Activated CD4-positive, alpha-beta T cell treated with anti-CD3 and anti-CD28 coated beads, Interleukin-2, amount 50 U/mL, for 16 hours (primary cell): ENCODE measurements at places on chromosomes 3 and 15.
A peak's percentile ranks its signal among the peaks of the same experiment; 100 is the strongest.

DNA sequence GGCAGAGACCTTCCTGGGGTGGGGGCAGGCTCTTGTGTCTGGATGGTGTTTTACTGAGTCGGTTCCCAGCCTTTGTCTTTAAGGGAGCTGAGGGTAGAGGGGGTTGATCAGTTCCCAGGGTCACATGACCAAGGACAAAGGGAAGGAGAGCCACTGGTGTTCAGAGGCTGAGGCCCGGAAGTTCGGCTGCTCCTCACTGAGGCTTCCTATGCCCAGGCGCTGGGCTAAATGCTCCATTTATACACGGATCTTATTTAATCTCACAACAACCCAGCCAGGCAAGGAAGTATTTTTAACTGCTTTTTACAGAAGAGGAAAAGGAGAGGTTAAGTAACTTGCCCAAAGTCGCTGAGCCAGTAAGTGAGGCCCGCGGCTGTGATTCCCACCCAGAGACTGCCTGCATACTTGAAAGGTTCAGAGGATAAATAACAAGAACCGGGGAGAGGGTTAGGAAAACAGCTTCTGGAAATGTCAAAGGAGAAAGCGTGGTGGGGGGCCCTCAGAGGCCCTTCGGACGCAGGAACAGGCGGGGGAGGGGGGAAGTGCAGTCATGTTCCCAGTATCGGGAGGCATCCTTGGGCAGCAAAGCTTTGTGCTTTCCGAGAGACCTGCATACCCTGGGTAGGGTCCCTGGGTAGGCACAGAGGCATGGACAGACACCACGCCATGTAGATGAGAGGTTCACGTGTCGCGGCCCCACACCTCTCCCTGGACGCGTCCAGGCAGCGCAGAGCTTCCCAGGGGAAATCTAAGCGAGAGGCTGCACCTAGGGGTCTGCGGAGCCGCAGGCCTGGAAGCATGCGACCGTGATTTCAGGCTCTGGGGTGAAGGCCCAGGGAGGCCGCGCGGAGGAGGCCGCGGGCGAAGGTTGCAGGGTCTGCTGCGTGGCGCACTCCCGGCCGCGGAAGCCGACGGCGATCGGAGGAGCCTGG, 21.3 kb downstream of the EPHB3 start:
- DNase-seq = no peak

GRCh38 chr15:69729167-69729748, 276.6 kb downstream of the RPLP1 start:
- peak; percentile 64 for DNase-seq

DNA sequence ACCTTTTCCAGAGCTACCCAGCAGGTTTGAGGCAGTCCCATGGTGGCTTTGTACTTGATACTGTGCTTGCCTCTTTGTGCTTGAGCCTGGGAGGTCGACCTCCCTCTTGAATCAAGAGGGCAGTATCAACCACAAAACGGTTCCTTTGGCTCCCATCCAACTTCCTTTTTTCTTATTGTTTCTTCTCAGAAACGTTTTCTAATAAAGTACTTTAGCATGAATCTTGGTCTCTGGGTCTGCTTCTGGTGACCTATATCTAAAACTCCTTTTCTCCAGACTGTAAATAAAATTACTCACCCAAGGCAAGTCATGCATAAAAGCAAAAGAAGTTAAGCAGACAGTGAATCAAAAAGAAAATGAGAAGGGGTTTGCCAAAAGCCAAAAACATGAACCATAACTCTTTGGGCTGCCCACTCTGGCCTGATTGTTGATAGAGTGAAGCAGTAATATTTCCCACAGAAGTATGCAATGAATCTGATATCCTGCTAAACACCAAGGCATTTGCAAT, 112.2 kb upstream of the SLC4A7 start:
- peak; percentile 66 for DNase-seq

- no peak for DNase-seq
Measured at GRCh38 chr3:15155840-15156360, 50.1 kb upstream of the CAPN7 start.

- DNase-seq = no peak
Measured at GRCh38 chr3:112472691-112473090, 26.6 kb downstream of the BTLA start.

- no peak for DNase-seq
Measured at GRCh38 chr3:176051766-176052165, 1145.5 kb downstream of the TBL1XR1 start.

DNA sequence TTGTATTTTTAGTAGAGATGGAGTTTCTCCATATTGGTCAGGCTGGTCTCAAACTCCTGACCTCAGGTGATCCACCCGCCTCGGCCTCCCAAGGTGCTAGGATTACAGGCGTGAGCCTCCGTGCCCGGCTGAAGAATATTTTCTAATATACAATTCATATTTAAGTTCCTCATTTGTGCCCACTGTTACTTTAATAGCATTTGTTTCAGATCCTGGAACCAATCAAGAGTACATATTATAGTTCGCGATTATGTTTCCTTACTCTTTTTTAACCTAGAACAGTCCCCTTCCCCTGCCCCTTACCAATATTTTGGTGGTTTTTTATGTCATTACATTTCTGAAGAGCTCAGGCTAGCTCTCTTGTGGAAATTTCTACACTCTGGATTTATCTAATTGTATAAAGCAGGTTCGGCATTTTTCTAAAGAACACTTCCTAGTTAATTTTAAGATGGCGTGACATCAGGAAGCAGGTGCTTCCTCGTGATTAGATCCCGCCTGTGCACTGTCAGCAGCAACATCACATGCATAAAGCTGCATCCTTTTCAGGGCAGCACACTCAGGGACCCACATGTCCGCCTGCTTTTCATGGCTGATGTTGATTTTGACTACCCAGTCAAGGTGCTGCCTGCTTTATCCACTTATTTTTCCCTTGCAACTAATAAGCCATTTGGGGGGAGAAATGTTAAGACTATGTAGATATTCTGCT, 88.7 kb upstream of the EPHB3 start:
- DNase-seq = no peak

GRCh38 chr15:66982816-66983215, 82.6 kb upstream of the SMAD3 start:
- DNase-seq = no peak

- no peak for DNase-seq
Measured at GRCh38 chr3:42720126-42720525, 17.5 kb upstream of the HHATL start.

DNA sequence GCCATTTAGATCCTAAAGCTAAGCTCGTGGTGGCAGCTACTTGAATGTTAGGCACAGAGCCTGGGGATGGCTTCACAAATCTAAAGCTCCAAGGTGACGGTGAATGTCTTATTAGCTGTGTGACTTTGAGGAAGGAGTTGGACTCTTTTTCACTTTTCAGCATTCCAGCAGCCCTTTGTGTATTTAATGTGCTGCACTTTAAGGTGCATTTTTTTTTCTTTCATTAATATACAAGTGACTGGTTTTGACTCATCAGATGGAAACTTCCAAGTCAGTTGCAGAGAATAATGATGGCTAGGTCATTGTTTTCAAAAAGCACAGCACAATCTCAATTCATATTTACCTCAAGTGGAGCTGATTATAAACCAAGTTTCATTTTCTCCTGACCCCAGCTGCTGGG, 55.8 kb downstream of the TMED3 start:
- DNase-seq = no peak

DNA sequence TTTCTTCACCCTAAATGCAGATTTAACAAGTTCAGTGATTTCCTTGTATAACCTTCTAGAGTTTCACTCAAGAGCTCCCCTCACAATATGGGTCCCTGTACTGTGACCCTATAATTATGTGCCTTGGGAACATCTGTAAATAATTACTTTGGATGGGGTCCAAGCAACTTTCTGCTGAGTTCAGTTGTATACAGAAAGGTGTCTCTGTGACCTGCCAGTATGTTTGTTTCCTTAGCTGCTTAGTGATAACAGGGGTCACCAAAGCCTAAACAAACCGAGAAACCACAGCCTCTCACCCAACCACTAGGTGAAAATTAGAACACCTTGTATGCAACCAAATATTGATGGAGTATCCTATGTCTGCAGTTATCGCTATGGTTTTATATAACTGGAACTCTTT, 29.8 kb upstream of the SLC25A36 start:
- DNase-seq = no peak

GRCh38 chr3:138271189-138271794, 58.4 kb downstream of the NME9 start:
- peak; percentile 12 for DNase-seq

DNA sequence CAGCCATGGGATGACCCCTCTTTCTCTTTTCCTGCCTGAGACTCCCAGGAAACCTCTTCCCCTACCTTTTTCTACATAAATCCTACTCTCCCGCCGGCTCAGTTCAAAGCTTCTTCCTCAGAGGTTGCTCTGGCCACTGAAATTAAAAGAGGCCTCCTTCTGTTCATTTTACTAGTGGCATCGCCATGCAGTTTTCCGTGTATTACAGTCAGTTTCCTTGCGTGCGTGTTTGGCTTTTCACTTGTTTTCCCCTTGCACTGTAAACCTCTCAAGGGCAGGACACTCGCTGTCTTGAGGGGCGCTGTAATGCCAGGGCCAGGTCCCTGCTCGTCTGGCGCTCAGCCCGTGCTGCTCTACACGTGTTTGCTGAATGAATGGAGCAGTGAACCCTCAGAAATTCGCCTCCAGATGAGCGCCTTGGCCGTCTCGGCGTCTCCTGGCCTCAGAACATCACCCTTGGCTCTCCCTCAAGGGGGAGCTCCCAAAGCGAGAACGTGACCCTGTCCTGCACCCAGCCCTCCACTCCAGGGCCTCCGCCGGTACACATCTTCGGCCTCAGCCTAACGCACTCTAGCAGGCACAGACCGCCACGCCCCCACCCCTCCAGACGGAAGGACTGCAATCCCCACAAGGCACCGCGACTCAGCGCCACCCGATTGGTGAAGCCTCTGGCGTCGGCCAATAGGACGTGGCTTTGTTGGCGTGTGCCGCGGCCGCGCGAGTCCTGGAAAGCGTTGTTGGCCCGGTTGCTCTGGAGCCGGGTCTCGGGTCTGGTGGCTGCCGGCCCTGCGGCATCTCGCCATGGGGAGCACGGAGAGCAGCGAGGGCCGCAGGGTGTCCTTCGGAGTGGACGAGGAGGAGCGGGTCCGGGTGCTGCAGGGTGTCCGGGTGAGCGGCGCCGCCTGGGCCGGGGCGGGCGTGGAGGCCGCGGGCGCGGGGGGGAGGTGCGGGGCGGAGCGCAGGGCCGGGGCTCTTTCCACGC, at the start of gene CHCHD6:
CHCHD6 (plus strand) TSS at position 729 of the 982 bp plus-strand sequence; CDS start at position 802, 73 bp downstream.
- DNase-seq = peak; percentile 97

GRCh38 chr15:60590935-60591495, 112.1 kb upstream of the ICE2 start:
- peak; percentile 53 for DNase-seq

GRCh38 chr3:134448664-134449063, 37.1 kb downstream of the ANAPC13 start:
- DNase-seq = no peak

GRCh38 chr15:74428442-74428787, 5.3 kb downstream of the SEMA7A start:
- no peak for DNase-seq

DNA sequence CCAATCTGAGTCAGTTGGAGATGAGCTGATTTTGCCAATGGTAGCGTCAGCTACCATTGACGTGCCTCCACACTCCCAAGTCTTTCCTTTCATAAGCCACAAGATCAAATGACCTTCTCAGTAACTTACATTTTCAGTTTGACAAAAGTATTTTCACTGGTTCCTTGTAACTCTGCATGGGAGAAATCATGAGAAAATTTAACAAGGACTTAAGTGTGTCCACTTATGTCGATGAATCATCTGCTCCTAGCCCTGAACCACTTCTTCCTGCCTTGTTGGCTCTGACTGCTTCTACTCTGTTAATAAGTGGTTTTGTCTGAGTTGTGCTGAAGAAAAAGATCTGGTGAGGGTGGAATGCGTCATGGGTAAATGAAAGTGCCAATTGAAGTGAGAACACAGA, 101.2 kb downstream of the NFKBIZ start:
- DNase-seq = peak; percentile 56

- no peak for DNase-seq
Measured at GRCh38 chr3:78022232-78022631, 982.3 kb downstream of the ROBO2 start.

- no peak for DNase-seq
Measured at GRCh38 chr3:89256882-89257281, 149.5 kb downstream of the EPHA3 start.

GRCh38 chr3:11245276-11245675, 26.9 kb upstream of the ATG7 start:
- DNase-seq = peak; percentile 36

- DNase-seq = peak; percentile 27
Measured at GRCh38 chr3:105798381-105798934, 70.4 kb downstream of the CBLB start.

- no peak for DNase-seq
Measured at GRCh38 chr3:10416730-10417300, 88.6 kb downstream of the ATP2B2 start.

DNA sequence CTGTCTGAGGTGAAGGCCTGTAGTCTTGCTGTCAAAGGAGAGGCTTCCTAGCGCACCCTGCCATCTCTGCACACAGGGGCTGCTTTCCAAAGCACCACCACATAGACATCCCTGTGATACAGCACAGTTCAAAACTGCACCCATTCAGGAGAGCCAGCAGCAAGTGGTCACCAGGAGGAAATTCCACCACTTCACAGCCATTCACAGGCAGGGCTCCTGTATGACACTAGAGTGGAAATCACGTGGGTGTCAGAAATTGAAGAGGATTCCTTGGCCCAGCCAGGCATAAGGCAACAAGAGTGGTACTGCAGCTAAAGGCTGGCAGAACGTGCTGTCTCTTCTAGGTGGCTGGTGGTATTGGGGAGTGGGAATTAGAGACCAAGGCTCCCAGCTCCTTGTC, 102.8 kb downstream of the RFTN1 start:
- no peak for DNase-seq

GRCh38 chr15:40747685-40748631, 7.1 kb downstream of the RMDN3 start:
- DNase-seq = no peak

GRCh38 chr15:69929905-69930630, 167.6 kb downstream of the TLE3 start:
- no peak for DNase-seq

DNA sequence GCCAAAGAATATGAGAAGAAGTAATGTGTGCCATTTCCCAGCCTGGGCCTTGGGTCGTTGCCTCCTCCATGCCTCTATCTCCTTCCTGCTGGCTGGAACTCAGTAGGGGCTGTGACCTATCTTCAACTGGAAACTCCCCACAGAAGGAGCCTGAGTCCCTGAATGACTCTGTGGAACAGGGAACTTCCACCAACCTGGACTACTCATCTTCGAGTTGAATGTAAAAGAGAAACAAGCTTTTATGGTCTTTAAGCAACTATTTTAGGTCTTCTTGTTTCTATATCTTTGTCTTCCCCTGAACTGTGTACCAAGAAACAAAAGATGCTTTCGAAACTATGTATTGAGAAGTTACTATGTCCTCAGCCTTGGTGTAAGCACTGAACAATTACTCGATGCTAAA, 355.3 kb upstream of the NR2F2 start:
- DNase-seq = no peak

DNA sequence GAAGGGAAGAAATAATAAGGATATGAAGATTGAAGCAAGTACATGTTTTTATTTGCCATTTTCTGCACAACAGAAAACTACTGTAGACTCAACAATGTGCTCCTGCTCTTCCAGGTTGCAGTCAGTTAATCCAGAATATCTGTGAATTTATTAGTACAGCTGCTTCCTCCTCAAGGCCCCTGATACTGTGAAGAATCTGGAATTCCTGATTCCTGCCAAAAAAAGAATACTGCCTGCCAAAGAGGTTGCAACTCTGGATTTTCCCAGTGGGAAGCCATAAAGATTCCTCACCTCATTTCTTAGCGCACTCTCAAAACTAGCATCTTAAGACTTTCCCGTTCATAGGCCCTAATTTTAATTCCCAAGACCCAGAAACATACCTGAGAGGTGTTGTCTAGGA, 33.6 kb upstream of the LRRC3B start:
- DNase-seq = no peak

- DNase-seq = no peak
Measured at GRCh38 chr3:44870375-44871061, 3.9 kb upstream of the TGM4 start.
